ENCODE measurements at places on chromosomes 2 and 18.

DNA sequence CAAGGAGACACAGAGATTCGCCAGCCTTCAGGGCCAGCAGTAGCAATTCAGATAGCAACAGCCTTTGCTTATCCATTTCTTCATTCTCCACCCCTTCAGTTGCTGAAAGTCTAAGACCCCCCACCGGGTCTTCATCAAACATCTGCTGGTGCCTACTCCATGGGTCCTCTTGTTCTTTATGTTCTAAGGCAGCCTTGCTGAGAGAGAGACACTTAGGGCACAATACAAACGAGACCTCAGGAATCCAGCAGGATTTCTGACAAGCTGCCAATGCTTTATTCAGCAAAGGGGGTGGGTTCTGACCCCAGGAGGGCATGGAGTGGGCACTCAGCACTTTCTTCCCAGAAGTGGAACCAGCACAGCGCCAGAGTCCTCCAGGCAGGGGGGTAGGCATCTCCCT lies 36.2 kb upstream of the CNGA3 start:
- no peak for DNase-seq

DNA sequence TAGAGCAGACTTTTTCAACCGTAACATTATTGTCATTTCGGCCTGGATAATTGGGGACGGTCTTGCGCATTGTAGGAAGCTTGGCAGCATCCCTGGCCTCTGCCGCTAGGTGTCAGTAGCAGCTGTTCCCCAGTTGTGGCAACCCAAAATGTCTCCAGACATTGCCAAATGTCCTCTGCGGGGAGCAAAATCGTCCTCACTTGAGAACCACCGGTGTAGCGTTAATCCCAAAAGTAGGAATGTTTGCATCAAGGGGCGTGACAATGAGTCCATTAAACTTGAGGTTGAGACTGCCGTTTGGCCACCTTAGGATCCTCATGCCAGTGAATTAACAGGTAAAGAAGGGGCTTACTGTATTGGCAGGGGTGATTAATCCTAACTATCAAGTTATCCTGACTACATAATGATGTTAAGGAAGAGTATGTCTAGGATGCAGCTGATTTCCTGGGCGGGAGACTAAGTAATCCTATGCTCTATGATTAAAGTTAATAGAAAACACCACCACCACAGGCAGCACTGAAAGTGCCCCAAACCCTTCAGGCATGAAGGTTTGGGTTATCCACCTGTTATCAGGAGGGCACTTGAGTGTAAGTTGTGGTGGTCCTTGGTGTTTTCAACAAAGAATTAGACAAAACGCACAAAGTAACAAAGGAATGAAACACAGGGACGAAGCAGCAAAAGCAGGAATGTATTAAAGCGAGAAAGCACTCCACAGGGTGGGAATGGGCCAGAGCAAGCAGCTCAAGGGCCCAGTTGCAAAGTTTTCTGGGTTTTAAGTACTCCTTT lies 4.9 kb upstream of the ZC3H8 start:
- DNase-seq: peak; percentile 86

DNA sequence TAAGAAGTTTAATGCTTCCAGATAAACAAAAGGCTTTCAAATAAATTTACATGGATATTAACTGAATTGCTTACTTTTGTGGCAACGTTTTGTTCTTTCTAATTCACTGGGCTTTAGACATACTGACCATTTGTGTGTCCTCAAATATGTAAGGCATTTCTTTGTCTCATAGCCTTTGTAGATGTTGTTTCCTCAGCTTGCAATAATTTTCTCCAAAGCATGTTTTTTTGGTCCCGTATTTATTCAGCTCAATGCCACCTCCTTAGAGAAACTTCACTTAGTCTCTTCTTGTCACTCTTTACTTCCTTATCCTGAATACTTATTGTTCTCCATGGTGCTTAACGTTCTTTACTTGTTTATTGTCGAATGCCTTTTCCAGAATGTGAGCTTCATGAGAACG lies 98.5 kb downstream of the NUP35 start:
- DNase-seq: no peak

DNA sequence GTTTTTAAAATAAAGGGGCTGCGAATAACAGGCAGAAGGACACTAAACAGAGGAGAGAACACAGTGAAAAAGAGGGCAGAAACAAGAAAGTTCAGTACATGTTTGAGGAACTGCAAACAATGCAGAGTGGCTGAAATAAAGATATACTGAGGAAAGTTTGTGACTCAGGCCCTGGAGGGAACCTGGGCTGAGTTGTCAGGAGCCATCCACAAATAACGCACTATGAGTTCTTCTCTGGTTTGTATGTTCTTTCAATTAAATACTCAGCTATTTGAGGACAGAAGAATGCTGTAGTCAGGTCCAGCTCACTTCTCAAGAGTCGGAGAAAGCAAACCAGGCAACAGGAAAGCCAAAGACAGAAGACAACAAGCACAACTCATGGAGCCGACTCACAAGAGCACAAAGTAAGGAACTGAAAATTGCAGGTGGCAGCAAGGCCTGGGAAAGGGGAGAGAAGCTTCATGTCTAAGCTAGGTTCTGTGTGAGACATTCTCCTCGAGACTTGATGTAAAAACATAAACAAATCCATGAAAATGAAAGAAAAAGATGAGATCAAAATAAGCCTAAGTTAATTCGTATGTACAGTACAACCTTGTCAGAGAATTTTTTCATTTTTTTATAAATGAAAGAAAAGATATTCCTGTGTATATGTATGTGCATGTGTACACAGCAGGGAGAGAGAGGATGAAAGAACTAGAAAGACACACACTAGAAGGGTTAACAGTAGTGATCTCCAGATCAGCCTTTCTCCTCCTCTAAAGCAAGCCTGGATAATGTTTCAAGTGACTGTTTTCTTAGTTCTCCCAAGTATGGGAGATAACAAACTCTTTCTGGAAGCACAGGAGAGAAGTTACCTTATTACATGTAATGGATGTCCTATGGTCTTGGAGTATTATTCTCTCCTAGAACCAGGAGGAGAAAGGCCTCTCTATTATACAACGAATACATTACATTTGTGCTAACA lies 41.5 kb downstream of the CHN1 start:
- DNase-seq: no peak

DNA sequence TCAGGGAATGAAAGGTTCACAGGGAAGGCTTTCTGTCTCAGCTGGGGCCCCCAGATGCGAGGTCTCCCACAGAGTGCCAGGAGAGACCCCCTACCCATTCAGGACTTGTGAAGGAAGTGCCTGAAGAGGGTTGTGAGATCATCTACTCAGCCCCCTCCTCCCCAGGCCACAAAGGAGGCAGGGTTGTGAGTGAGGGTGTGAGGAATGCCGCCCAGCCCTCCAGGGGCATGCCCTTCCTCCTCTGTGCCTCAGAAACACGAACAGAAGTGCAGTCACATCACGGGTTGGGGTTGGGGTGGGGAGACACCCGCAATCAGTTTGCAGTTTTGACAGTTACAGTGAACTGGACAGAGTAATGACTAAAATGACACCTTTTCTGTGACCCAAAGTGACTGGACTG lies 5.0 kb downstream of the MAL start:
- DNase-seq: no peak

DNA sequence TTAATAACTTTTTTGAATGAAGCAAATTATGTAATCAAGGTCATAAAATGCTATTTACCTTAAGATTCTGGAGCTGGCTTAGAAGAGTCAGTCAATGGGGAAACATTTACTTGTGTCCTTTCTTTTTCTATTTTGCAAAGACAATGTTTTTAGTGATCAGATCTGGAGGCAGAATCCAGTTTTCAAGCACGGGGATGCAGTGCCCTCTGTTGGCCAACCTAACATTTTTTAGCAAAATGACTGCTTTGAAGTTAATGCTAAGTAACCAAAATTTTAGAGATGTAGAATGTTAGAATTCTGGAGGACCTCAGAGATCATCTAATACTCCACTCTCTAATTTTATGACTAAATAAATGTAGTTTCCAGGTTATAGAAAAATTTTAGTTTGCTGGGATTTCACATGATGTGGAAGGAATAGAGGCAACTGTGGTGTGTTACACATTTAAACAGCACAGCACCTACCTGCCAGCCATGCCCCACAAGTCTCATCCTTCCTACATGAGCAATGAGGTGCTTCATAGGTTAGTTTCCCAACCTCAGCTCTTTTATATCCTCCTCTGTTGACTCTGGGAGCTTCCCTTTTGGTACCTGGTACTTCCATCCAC lies 23.6 kb upstream of the SLC9A4 start:
- DNase-seq: peak; percentile 72

DNA sequence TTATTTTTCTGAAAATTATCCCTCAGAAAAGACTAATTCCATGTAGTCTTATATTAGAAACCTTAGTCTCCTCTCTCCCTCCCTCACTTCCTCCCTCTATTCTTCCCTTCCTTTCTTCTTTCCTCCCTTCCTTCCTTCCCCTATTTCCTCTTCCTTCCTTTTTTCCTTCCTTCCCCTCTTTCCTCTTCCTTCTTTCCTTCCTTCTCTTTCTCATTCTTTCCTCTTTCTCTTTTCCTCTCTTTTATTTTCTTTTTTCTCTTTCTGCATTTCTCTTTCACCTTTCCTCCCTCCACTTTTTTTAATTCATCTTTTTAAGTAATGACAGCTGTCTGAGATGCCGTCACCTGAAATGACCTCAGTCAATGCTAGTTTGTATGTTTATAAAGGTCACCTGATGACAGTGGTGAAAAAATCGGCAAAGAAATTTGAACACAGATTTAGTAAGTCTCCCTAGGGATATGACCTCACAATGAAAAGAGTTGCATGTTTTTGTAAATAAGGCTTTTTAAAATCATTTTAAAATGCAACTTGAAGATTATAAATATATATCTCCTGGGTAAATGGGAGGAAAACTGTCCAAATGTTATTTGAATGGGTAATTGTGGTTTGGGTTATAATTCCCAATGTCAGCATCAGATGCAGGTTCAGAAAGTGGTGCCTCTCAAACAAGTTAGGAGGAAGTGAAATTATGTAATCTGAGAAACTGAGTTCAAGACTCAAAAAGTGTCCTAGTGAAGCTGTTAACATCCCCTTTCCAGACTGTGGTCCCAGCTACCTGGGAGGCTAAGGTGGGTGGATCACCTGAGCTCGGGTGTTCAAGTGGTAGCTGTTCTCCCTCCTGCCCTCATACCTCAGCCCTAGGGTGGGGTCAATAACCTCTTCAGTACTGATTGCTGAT lies 90.3 kb upstream of the ST3GAL5 start:
- no peak for DNase-seq

DNA sequence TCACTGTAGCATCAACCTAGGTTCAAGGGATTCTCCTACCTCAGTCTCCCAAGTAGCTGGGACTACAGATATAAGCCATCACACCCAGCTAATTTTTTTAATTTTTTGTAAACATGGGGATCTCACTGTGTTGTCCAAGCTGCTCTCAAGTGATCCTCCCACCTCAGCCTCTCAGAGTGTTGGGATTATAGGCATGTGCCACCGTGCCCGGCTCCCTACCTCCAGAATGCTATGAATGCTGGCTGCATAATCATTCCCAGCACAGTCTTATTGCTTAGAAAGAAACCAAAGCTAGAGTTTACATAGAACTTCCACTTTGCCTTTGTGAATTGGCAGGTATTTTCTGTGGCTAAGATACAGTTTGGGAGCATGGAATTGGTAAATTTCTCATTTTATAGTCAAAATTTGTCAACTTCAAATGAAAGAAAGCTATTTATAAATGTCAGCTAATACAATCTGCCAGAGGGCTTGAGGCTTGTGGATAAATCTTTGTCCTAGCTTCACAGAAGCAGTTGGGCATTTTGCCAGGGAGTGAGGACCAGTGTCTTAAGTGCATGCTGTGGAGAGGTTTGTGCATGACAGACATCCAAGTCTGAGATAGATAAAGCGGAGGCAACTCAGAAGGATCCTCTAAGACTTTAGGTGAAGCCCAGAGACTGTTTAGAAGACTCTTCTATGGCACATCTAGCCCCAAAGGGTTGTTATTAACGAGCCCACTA lies 175.4 kb downstream of the ANTXR1 start:
- DNase-seq: no peak

GRCh38 chr2:134207589-134208209 lies 46.2 kb upstream of the MGAT5 start:
- DNase-seq: peak; percentile 66

DNA sequence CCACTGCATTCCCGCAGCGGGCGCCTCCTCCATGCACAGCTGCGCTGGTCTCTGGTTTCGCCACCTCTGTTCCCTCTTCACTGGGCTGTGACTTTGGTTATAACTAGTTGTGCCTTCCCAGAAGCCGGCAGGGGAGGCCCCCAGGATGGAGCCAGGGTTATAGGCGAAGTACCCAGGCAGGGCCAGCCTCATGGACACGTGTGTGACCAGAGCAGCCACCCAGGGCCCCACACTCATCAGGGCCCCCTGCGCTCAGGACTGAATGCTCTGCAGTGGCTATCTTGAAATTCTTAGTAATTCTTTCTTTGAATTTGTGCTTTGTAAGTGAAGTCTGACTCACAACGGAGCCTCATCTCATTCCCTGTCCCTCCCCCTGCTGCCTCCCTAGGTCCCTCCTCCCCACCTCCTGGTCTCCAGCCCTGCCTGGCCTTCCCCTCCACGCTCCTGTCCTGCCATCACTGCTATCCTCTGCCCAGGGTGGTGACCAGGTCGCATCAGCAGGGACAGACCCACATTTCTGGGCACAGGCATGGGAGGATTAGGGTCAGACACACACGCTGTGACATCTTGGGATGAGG lies 38.1 kb upstream of the LBH start:
- DNase-seq: no peak

- DNase-seq: no peak
These were observed 159.5 kb downstream of the SETBP1 start for GRCh38 chr18:44840058-44840790.

DNA sequence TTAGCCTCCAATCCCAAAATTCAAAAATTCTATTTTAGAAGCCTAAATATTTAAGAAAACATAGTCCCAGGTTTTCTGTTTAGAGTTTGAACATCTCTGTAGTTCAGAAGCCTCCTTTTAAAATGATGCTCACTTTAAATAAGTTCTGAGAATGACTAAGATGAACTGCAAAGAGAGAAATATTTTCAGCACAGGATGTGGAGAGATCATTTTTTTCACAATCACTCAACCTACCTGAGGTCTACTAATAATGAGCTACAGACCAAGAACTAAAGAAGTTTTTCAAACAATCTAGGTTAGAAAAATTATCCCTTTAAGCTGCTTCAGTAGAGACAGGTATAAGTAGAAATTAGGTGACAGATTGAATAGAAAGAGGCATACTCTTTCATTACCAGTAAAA lies 185.1 kb upstream of the CYP26B1 start:
- DNase-seq: no peak

GRCh38 chr18:74081966-74082741 lies 65.5 kb downstream of the FBXO15 start:
- peak; percentile 68 for DNase-seq

DNA sequence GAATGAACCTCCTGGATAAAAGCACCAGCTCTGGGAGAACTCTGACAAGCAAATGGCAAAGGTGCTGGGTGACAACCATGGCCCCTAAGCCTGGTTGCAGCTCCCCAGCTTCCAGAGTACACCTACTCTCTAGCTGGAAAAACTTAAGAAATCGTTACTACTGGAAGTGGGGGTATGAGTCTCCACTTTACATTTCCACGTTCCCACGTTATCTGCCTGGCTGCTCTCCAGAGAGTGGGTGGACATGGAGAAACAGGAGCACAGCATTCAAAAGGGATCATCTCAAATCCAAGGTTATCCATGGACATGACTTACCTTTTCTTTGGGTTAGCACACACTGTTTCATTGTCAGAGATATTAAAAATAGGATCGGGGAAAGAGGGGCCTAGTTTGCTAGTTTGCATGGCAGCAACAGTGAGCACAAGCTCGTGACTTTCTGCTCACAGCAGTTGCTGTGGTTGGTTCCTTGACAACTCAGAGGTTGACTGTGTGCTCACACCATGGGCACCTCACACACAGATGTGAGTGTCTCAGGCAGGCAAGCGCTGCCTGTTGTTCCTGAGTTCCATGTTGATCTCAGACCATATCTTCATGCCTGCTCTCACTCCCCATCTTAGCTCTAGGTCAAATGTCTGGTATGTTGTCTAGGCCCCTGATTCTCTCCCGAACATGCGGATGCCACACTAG lies 32.5 kb downstream of the PTPN18 start:
- DNase-seq: no peak

Data from activated naive CD4-positive, alpha-beta T cell treated with anti-CD3 and anti-CD28 coated beads, Interleukin-2, amount 50 U/mL, for 16 hours (primary cell).